ENCODE measurements at places on chromosomes 13 and 19. TPM values are rescaled to one million over a fixed set of nuclear protein-coding genes. Genes with fewer than 3 reads are reported as not detected.

DNA sequence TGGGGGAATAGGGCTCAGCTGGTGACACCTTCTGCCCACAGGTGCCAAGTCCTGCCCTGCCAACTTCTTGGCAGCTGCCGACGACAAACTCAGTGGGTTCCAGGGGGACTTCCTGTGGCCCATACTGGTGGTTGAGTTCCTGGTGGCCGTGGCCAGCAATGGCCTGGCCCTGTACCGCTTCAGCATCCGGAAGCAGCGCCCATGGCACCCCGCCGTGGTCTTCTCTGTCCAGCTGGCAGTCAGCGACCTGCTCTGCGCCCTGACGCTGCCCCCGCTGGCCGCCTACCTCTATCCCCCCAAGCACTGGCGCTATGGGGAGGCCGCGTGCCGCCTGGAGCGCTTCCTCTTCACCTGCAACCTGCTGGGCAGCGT lies 2.1 kb downstream of the P2RY11 start:
- no peak for DNase-seq
- no peaks in the 10 kb centered on the region for H3K27me3 ChIP-seq
- H3K4me3 ChIP-seq, result no peak overlapping the region
- H3K36me3 ChIP-seq, result peaks cover 77% of the 10 kb centered on the region

DNA sequence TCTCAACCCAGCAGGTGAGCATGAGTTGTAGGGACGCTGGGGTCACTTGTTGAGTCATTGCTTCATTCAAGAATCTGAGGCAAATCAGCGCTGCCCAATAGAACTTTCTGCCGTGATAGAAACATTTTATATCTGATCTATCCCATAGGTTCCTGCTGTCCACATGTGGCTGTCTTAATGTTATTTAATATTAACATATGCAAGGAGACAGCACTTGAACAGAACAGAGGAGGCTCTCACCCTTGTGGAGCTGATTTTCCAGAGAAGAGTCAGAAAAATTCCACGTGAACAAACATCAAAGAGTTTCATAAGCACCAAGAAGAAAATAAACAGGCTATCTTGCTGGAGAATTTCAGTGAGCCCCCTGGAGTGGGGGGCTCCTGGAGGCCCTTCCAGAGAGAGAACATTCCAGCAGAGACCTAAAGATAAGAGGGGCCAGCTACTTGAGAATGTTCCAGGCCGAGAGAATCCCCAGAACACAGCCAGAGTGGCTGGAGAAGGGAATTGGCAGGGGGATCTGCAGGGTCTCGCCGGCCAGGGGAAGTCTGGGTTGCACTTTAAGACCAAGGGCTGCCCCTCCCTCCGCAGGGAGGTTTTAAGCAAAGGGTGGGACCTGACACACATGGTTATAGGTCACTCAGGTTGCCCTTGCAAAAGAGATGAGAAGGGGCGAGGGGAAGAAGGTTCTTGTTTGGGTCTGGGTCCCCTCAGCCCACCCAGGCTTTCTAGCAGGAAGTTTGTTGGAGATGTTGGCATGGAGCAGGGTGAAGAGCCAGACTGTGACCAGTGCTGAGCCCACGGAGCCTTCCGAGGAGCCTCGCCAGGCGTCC lies 135.7 kb downstream of the CRYL1 start:
- H3K27ac ChIP-seq, result no peak overlapping the region
- H3K4me3 ChIP-seq, result no peak overlapping the region
- DNase-seq, result no peak

The KIR2DL1 gene
- not detected for total RNA-seq

DNA sequence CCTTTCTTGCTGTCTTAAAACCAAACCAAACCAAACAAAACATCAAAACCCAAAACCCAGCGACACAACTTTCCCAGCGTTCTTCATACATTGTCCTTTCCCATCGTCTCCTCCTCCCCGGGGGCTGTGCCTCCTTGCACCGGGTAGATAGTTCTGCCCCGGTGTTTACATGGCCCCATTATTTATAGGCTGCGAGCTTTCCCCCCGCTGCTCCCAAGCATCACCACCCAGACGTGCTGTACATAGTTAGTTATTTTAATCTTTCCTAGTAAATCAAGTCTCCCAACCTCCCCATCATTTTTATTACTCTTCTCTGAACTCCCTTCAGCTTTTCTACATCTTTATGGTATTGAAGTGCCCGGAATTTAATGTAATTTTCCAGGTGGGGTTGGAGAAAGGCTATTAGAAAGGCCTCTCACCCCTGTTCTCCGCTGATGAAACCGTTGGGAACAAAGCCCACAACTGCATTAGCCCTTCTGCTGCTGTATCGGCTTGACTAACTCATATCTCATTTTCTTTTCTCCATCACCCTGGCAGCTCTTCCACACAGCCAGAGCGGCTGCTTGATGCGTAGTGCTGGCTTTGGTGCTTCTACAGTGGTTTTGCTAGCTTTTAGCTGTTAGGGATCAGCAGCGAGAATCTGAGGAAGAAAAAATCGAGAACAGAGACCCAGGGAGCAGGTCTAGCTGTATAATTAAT lies 53.1 kb downstream of the FGF9 start:
- H3K4me1 ChIP-seq, result no peaks in the 10 kb centered on the region
- no peak overlapping the region for H3K4me3 ChIP-seq
- H3K36me3 ChIP-seq, result peaks cover 3% of the 10 kb centered on the region
- H3K27me3 ChIP-seq, result no peaks in the 10 kb centered on the region
- DNase-seq, result no peak
- no peak overlapping the region for H3K27ac ChIP-seq

The B3GNT3 gene
- total RNA-seq, result not detected

DNA sequence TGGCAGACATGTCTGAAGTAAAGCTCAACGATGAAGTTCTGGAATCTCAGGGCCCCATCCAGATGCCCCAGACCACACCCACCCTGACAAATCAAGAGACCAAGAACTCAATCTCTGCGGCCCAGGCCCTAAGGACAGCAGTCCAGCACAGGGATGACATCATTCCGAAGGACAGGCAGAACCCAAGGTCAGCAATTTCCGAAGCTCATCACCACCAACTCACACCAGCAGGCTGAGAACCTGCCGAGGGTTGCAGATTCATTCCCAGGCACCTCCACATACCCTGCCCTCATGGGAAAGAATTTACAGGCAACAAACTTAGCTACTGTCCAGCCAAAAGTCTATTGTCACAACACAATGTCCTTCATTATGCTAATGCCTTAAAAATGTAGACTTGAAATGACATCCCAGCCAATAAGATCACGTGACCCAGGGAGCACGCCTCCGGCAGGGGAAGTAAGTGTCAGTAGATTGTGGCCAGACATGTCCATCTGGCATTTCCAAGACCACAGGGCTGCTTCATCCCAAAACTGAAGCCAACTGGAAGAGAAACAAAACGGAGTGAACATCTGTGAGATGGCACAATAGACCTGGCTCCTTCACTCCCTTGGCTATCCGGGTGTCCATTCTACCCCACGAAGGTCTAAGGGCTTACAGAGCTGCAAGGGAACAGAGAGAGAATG lies 98.8 kb downstream of the CRYL1 start:
- no peaks in the 10 kb centered on the region for H3K27me3 ChIP-seq
- H3K4me1 ChIP-seq, result peaks cover 23% of the 10 kb centered on the region
- H3K4me3 ChIP-seq, result no peak overlapping the region
- H3K27ac ChIP-seq, result no peak overlapping the region

DNA sequence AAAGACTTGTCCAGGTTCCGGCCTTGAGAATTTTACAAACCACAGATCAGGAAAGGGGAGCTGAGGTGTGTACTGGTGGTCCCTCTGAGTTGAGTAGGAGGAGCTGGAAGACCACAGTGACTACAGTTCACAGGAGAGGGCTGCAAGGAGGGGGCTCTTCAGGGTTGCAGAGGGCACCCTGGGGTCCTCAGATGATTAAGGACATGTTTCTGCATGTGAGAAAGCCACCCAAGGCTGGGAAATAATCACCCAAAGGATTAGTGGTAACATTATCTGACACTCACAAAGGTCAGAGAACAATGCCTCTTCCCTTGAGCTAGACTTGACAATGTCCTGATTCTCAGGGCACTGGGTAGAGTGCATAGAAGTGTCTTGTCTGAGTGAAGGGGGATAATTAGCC lies 540.4 kb downstream of the IRS2 start:
- no peak overlapping the region for H3K27ac ChIP-seq
- no peak overlapping the region for H3K4me3 ChIP-seq
- H3K4me1 ChIP-seq, result no peaks in the 10 kb centered on the region
- no peaks in the 10 kb centered on the region for H3K36me3 ChIP-seq
- H3K27me3 ChIP-seq, result no peaks in the 10 kb centered on the region

- H3K27ac ChIP-seq, result no peak overlapping the region
- H3K36me3 ChIP-seq, result no peaks in the 10 kb centered on the region
- no peaks in the 10 kb centered on the region for H3K4me1 ChIP-seq
These were observed 1059.8 kb downstream of the UQCRFS1 start for GRCh38 chr19:28153123-28153522.

Measured in activated T-helper 2 cell treated with anti-CD3 and anti-CD28 coated beads, Interferon-gamma antibody, Interleukin-2, Interleukin-4, amounts not matched to agents 10 μg/mL and 5 μg/mL and 100 μg/mL, durations not matched to agents 14 hours and 24 hours and 36 hours (primary cell).